ENCODE measurements at places on chromosomes 16 and 17.

- DNase-seq: no peak
Observed at GRCh38 chr17:60110586-60110985, 31.9 kb upstream of the HEATR6 start.

- no peak for DNase-seq
Observed at GRCh38 chr16:14181371-14182050, 110.4 kb downstream of the MRTFB start.

DNA sequence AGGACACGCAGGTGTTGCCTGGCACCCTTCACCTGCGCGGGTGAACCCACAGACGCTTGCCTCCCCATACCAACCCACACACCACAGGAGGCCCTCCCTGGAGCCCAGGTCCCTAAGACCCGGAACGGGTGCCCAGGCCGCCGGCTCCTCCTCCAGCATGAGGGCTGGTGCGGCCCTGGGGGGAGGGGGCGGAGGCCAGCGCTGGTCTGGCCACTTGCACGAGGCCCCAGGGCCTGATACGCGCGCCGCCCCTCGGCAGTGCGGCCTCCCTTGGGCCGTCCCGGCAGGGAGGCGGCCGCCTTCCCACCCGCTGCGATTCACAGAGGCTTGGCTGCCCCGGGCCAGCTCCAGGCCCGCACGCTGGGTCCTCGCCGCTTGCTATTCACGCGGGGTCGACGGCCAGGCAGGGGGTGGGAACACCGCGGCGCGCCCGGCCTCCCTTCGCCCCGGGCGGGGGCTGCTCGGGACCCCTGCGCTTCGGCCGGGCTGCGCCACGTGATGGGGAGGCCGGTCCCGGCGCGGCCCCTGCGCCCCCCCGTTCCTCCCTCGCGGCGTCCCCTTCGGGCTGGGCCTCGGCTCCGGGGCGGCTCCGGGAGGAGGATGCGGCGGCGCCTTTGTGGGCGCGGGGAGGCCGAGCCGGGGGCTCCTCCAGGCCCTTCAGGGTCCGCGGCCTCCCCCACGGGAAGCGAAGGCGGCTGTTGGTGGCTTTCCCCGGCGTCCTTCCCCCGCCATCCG is 685 bp downstream of the FASN start:
- DNase-seq: no peak

- DNase-seq: peak; percentile 81
Observed at GRCh38 chr16:55465077-55465896, 13.7 kb upstream of the MMP2 start.

- DNase-seq: no peak
Observed at GRCh38 chr16:19301931-19302330, 16.4 kb downstream of the CLEC19A start.

DNA sequence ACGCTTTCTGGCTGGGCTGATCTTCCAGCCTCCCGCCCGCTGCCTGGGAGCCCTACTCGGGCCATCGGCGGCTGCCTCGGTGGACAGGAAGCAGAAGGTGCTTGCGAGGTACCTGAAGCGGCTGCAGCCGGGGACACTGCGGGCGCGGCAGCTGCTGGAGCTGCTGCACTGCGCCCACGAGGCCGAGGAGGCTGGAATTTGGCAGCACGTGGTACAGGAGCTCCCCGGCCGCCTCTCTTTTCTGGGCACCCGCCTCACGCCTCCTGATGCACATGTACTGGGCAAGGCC is 30.7 kb downstream of the CIITA start:
- no peak for DNase-seq

GRCh38 chr17:76314392-76315227 is 6.5 kb upstream of the QRICH2 start:
- no peak for DNase-seq

DNA sequence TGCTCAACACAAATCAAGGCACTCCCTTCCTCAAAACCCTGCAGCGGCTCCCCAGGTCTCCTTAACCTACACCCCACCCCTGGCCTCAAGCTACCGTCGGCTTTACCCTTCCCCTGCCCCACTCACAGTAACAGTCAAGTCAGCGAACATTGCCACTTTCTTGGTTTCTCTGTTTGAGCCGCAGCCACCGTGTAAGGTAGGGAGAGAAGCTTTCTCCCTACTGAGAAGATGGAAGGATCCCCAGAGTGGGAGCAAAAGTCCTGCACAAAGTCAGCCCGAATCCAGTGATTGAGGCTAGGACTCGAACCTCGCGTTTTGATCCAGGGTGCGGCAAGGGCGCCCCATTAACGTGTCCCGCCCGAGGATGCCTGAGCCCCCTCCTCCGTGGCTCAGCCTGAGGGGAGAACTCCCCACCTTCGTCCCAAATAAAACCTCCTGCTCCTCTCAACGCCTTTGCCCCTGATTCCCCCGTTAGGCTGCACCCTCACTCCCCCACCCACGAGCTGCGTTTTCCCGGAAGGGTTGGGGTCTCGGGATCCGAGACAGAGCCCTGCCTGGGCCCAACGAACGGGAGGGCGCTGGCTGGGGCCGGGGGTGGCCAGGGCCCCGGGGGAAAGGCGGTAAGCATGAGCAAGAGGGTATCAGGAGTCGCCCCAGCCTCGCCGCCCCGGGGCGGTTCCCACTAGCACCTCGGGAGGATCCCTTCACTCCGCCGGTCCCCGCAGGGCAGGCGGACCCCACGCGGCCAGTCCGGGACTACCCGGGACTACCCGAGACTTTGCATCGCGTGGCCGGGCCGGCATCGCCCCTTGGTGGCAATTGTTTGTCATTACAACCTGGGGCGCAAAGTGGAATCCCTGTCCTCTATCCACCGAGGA is 9.9 kb upstream of the NAGS start:
- DNase-seq: peak; percentile 61

DNA sequence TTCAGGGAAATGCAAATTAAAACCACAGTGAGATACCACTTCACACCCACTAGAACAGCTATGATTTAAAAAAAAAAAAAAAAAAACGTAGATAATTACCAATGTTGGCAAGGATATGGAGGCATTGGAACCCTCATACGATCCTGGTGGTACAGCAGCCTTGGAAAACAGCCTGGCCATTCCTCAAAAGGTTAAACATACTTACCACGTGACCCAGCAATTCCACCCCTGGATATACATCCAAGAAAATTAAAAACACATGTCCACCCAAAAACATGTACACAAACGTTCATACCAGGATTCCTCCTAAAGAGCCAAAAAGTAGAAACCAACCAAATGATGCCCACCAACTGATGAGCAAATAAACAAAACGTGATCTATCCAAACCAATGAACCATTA is 68.1 kb downstream of the GAS7 start:
- no peak for DNase-seq

GRCh38 chr17:2138761-2139160 is 83.9 kb downstream of the HIC1 start:
- DNase-seq: no peak

GRCh38 chr16:25006504-25007056 is 8.6 kb downstream of the ARHGAP17 start:
- DNase-seq: no peak

GRCh38 chr17:75913537-75914210 is 9.0 kb upstream of the MRPL38 start:
- DNase-seq: no peak

DNA sequence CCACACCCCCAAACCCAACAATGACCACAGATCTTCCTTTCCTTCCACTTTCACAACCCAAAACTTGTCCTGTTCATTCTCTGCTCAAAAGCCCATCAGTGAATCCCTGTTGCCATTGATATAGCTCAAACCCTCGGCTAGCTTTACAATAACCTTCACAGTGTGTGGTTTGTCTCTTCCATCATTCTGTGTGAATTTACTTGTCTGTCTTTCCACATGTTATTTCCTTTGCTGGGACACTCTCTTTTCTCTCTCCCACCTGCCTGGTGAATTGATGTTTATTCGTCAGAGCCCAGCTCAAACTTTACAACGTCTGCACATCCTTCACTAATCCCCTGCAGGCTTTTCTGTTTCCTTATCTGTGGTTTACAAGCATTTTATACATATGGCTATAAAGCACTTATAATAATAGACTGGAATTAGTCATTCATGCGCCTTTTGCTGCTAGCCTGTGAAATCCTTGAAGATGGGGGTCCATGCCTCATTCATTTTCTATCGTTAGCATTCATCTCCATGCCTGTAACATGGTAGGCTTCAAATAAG is 114.4 kb downstream of the CDH13 start:
- no peak for DNase-seq

DNA sequence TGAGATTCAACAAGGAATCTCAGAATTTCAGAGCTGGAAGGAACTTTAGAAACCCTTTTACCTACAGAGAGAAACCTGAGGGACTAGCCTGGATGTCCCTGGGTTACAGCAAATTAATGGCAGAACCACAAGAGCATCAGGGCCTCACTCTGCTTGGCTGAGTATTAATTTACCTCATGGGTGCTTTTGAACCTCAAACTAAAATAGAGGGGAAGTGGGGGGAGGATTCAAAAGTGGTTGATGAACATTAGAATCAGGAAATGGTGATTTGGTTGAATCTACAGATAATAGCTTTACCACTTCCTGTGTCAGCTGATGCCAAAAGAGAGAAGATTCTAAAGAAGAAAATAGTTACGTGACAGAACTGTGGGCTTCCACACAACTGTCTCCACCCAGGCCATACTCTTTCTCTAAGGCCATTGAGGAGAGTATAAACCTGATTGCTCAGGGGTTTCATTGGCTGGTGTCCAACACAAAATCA is 11.3 kb upstream of the SKAP1 start:
- no peak for DNase-seq

- no peak for DNase-seq
Observed at GRCh38 chr16:84851192-84852127, 31.7 kb downstream of the CRISPLD2 start.

DNA sequence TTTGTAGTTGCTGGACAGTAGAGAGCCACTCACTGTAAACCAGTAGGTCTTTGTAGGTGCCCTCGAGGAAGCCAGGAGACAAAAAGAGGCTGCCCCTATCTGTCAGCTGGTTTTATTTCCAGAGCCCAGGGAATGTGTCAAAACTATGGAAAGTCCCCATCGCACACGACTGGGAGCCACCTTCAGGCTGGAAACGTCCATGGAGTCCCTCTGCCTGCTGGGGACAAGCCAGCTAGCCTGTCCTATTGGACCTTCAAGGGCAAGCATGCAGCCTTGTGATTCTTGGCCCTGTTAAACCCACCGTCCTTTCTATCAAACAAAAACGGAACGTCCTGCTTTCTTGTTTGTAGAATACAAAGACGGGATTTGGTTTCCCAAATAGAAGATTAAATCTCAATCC is 289.8 kb downstream of the SLC39A11 start:
- DNase-seq: no peak

DNA sequence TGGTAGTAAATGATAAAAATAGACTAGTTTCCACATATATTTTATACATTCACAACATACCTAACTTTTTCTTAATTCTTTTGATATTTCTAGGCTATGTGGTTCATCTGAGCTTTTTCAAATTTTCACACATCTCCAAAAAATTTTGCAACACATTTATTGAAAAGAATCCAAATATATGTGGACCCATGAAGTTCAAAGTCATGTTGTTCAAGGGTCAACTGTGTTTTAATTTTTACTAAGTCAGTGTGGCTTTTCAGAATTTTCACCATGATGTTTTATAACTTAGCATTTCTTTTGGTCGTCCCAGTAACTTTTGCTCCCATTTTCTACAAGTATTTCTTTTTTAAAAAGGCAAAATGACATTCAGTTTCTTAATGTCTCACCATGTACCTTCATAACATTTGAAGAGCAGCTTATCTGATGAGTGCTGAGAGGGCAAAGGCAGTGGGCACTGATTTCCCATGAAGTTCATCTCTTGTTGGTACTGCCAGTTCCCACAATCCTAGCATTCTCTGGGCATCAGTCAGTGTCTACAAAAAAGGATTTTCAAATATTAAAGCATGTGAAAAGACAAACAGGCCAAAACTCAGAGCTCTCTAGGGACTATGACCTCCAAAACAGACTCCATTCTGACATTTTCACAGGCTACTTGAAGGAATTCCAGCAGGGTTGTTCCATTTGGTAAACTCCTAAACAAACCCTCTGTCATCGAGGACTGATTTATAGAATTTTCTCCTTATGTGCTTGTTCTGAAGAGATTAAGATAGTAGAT is 80.3 kb downstream of the MRTFB start:
- DNase-seq: no peak

DNA sequence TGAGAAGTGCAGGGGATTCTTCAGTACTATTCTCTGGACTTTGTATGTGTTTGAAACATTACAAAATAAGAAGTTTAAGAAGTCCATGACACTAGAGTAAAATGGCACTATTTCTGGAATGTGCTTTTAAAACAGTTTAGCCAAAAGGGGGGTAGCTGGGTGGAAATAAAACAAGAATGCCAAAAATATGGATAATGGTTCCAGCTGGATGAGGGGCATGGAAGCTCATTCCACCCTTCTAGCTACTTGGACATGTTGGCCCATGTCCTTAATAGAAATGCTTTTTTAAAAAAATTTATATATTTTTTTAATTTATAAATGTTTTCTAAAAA is 13.1 kb downstream of the ZC3H7A start:
- DNase-seq: no peak

DNA sequence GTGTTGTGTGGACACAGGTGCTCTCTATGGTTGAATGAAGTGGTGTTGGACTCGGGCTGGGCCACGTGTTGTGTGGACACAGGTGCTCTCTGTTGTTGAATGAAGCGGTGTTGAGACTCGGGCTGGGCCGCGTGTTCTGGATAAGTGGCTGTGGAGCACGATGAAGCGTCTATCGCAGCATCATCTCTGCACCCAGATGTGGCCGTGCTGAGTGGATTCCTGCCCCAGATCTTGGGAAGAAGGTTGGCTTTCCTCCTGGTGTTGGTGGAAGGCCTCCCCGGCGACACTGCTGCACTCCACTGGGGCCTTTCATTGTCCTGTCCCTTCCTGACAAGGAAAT is 69.1 kb downstream of the RPTOR start:
- DNase-seq: no peak

GRCh38 chr16:89012622-89012995 is 35.6 kb upstream of the CBFA2T3 start:
- no peak for DNase-seq

DNA sequence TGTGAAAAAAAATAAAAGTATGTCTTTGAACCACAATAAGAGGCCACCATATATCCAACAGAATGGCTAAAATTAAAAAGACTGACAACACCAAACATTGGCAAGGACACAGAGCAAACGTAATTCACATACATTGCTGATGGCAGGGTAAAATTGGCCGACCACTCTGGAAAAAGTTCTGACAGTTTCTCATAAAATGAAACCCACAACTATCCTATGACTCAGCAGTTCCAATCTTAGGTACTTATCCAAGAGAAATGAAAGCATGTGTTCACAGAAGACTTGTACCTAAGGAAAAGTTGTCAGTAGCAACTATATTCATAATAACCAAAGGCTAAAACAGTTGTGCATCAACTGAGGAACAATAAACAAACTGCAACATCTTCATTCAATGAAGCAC is 357.3 kb upstream of the XYLT1 start:
- no peak for DNase-seq
